Naive thymus-derived CD8-positive, alpha-beta T cell (primary cell): ENCODE measurements at places on chromosomes 7 and 10.

- no peak for DNase-seq
These were observed 122.3 kb downstream of the WDR37 start for GRCh38 chr10:1178506-1178905.

GRCh38 chr10:5041471-5042023, 37.9 kb upstream of the AKR1C2 start:
- DNase-seq, result no peak

- no peak for DNase-seq
These were observed 22.3 kb upstream of the GDI2 start for GRCh38 chr10:5835446-5836095.

GRCh38 chr10:45375716-45376231, 1.8 kb downstream of the ALOX5 start:
- DNase-seq, result no peak

DNA sequence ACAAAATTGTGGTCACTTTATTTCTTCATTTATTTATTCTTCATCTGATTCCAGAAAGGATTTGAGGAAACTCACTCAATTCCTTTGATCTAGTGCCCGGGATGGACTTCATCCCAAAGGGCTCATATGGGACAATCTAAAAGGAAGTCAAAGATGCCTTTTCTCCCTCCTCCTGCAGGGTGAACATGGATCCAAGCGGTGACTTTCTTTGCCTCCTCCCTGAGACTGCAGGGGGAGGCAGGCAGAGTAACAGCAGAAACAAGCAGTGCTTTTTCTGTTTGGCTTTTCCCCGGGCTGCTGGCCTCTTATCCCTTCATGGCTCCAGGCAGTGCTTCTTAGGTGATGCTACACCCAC, 10.0 kb upstream of the DNMBP start:
- no peak for DNase-seq

DNA sequence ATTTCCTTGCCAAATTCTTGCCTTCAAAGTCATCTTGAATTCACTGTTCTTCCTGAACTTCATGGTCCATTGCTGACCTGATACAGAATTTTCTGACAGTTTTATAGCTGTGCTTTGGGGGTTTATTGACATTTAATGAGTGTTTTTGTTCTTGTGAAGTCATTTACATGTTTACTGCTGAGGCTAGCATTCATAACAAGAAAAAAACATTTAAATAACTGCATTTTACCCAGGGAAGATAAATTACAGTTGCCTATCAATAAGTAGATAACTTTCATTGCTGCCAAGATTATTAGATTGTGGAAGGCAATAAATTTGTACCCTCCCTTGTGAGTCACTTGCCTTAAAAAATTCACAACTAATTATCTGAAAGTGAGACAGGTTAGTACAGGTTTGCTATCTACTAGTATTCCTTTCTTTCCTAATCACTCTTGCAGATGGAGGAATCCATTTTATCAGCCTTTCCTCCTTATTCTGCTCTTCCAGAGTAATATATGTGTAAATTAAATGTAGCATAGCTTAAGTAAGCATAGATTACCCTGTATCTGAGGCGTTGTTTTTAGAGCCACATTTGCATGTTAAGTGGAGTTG, 178.4 kb downstream of the EXOC4 start:
- no peak for DNase-seq

DNA sequence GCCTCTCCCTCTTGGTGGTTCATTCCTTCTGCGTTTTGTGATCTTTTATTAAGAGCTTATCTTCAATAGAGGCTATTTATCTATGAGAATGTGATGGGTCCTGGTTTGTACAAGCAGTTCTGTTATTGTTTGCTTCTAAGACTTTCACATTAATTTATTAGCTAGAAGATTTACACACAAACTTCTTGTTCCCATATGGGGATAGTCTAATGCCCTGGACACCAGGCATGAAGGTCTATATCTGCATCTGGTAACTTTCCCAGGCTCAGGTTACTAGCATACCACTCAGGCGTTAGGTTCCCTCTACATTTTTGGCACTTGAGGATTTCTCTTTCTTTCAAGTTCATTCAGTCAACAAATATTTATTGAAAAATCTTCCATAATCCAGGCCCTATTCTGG, 7.7 kb downstream of the XPNPEP1 start:
- DNase-seq, result no peak

GRCh38 chr10:124256151-124256550, 162.6 kb downstream of the OAT start:
- no peak for DNase-seq

GRCh38 chr7:131074585-131074984, 253.1 kb upstream of the MKLN1 start:
- no peak for DNase-seq

DNA sequence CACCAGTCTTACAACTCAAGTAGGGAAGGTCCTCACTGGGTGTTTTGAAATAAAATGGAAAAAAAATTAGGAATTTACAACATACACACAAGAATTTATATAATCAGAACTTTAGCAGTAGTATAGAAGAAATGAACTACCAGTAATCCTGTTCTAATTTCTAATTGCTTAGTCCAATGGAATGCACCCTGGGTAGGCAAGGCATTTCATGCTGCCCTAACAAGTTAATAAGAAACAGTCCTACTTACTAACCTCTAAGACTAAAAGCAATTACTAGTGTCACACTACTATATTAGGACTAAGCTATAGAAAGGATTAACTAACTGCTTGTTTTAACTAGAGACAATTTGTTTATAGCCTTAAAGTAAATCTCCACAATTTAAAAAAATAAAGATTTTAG, 158.1 kb downstream of the BTAF1 start:
- DNase-seq, result no peak

DNA sequence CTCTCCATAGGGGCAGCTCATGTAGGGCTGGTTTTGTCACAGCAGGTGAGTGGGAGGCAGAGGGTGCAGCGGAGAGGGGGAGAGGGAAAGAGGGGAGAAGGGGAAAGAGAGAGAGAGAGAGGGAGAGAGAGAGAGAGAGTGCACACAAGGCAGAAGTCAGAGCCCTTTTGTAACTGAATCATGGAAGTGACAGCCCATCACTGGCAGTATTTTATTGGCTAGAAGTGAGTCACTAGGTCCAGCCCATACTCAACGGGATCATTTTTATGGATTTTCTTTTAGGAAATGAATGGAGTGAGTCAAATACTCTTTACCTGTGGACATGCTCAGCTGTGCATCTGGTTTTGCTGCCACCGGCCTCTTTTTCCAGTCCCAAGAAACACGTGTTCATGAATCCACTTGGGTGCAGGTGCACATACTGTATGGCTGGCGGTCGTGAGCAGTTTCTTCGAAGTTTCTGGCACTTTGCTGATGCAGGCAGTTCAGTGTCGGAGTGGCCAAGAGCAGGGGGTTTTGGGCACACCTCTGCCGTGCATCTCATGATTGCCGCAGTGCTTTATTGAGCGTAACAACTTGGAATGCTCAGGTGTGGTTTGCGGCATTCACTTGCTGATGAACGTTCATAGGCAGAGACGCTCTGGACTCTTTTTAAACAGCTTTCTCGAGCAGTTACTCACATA, 40.3 kb downstream of the DOCK1 start:
- no peak for DNase-seq

DNA sequence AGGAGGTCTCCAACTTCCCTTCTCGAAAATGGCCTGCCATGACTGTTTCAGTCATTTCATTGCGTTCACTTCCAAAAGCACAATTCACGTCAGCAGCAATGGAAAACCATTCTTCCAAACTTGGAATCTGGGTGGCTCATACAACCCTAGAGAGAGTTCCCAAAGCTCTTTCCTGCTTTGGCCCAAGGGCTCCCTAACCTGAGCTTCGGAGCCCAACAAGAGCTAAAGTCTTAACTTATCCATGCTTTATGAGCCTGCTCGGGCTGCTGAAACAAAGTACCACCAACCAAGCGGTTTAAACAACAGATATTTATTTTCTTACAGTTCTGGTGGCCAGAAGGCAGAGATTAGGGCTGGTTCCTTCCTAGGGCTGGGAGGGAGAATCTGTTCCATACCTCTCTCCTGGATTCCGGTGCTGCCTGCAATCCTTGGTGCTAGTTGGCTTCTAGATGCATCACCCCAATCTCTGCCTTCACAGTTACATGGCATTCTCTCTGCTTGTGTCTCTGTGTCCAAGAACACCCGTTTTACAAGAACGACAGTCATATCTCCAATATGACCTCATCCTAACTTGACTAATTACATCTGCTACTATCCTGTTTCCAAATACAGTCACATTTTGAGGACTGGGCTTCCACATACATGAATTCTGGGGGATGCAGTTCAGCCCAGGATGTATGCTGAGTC, 33.5 kb downstream of the CAMK2B start:
- DNase-seq, result no peak

DNA sequence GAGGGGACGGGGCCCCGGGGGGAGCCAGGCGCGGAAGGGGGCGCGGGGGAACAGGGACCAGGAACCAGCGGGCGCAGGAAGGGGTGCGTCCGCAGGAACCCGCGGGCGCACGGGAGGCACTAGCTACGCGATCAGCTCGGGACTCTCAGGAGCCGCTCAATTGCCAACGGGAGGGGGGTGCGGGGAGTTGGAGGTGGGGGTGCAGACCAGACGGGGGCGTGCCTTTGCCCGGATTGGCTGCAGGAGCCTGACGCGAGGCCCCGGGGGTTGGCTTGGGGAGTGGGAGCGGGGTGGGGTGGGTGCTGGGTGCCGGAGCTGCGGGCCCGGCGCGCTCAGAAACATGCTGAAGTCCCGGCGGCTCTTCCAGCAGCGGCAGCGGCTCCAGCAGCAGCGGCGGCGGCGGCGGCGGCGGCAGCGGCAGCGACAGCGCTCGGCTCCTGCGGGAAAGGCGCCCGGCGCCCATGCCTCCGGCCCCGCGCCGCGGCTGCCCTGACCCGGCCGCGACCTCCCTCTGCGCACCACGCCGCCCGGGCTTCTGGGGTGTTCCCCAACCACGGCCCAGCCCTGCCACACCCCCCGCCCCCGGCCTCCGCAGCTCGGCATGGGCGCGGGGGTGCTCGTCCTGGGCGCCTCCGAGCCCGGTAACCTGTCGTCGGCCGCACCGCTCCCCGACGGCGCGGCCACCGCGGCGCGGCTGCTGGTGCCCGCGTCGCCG, at the start of gene ADRB1:
Gene ADRB1 (plus strand): TSS at position 335 of the 715 bp plus-strand sequence. CDS start 267 bp downstream, at position 602.
- peak; percentile 17 for DNase-seq

GRCh38 chr10:75977139-75977538, 545.7 kb downstream of the LRMDA start:
- DNase-seq, result no peak

DNA sequence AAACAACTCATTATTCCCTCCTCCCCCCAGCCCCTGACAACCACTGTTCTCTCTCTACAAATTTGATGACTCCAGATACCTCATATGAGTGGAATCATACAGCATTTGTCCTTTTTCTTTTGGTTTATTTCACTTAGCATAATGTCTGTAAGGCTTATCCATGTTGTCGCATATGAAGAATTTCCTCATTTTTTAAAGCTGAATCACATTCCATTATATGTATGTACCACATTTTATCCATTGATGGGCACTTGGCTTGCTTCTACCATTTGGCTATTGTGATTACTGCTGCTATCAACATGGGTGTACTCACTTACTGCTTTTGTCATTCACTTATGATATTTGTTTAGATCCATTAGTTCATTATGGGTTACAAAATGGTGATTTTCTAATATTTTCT, 112.8 kb downstream of the BUB3 start:
- no peak for DNase-seq

- DNase-seq, result no peak
These were observed 44.5 kb upstream of the STK17A start for GRCh38 chr7:43538404-43538771.

DNA sequence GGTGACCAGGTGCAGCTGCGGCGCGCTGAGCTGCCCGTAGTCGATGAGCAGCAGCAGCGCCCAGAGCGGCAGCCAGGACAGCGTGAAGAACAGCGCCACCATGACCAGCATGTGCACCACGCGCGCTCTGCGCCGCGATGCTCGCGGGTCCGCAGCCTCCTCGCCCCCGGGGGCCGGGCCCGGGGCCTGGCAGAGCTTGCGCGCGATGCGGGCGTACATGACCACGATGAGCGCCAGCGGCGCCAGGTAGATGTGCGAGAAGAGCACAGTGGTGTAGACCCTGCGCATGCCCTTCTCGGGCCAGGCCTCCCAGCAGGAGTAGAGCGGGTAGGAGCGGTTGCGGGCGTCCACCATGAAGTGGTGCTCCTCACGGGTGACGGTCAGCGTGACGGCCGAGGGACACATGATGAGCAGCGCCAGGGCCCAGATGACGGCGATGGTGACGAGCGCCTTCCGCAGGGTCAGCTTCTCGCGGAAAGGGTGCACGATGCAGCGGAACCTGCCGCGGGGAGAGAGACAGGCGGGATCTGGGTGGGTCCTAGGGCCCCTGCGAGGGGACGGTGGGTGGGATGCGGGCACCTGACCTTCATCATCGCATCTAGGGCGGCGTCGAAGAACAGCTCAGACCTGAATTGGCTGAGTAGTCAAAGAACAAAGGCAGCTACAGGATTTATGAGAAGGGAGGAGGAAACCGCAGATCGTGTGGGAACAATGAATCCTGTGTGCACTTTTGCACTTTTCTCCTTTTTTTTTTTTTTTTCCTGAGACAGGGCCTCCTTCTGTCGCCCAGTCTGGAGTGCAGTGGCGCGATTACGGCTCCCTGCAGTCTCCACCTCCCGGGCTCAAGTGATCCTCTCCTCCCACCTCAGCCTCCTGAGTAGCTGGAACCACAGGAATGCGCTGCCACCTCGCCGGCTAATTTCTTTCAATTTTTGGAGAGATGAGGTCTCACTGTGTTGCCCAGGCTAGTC, 22.4 kb upstream of the PPA1 start:
- no peak for DNase-seq

DNA sequence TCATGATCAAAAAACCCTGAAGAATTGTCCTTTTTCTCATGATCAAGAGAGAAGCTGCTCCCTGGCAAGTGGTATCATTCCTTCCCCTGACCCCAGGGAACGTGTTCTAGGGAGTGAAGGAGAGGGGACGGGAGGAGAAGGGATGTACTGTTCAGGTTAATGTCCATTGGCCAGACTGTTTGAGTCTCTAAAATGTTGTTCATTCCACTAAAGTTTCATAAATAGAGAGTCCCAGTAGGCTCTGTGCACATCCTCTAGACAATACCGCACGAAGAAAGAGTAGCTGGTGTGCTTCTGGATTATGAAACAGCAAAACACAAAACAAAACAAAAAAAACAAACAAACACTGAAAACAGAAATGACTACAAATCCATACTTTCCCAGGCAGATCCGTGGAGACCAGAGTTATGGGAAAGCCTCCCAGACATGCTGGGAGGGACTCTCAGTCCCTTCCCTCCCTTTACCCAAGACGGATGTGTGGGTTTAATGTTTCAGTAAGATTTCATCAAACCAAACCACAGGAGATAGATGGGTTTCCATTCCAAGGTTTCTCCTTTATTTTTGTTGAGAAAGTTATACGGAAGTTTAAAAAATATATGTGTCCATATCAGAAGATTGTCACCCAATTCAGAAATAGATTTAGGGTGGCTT, 66.5 kb upstream of the TNS3 start:
- no peak for DNase-seq

DNA sequence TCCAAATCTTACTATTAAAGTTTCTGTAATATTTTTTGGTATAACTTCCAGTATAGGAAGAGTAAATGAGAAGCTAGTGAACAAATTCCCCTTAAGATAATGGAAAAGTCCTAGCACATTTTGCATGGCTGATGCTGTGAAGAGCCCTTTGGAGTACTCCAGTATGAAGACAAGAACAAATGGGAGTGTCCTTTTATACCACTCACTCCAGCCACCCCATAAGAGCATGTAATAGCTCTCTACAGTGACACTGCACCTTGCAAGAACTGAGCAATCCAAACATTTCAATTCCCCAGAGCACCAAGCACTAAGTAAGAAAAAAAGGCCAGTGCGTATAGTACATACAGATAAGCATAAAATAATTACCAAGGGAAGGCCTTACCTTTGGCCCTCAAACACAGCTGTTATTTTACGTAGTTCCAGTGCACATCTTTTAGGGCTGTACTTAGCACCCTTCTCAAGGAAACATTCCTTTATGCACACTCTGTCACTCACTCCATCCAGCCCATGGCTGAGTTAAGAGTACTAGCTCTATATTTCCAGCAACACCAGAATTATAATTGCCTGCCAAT, 135.4 kb downstream of the ST7 start:
- DNase-seq, result no peak
